Endothelial cell (in vitro differentiated cells): ENCODE measurements at places on chromosomes 5 and 9.

DNA sequence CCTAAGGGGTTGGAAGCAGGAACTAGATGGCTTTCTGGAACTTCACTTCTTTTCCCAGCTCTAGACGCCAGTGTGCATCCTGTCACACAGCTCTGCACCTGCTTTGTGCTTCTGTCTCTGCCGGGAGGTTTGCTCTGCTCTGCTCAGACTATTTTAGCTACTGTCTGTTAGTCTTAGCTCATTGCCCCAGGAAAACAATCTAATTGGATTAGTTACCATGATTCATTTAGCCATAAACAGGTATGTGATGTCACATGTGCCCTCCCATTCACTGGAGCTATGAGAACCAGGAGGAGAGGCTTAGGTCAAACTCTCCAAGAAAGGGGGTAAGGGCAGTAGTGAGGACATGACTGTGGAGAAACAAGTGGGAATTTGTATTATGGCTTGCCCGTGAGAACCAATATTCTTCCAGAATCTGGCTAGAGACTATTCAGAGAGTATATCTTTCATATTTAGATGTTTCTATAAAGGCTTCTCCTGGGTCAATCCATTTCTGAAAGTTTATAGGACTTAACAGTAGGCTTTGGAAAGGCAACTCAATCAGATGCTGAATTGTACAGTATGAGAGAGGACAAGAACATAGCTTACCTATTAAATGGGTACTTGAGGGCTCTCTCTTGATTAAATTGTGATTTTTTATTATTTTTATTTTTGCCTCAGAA is 22.4 kb upstream of the NREP start:
- no peak for DNase-seq

DNA sequence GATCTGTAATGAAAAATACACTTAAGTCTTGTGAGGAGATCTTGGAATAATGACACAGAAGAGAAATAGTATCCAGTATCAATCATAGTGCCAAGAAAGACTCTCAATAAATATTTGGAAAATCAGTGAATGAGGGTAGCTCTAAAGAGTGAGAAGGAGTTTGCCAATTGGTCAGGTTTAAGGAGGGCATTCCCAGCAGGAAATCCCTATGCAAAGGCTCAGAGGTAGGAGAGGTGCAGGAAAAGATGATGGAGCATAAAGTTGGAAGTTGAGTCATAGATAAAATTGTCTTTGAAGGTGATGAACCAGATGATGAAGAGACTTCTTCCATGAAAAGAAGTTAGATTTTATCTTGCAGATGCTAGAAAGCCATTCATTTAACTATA is 27.8 kb downstream of the TNPO1 start:
- no peak for DNase-seq

GRCh38 chr5:143428155-143428554 is 24.7 kb upstream of the NR3C1 start:
- no peak for DNase-seq

- DNase-seq: no peak
Measured at GRCh38 chr9:130364619-130365322, 80.0 kb upstream of the ASS1 start.

DNA sequence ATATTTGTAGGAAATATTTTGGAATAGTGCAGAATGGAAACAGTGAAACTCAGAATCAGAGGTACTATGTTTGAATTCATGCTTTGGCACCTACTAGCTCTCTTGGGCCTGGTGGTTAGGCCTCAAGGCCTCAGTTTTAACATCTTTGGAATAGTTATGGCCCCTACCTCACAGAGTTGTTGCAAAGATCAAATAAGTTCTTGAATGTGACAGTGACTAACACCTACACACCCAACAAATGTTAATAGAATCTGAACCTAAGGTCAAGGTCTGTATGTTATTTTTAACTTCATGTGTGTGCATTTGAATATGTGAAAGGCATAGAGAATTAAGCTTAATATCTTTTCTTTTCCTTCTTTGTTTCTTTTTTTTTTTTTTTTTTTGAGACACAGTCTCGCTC is 87.3 kb downstream of the SLC44A1 start:
- no peak for DNase-seq

GRCh38 chr5:10220248-10220647 is 29.4 kb downstream of the ATPSCKMT start:
- no peak for DNase-seq

GRCh38 chr9:94870793-94871558 is 144.5 kb downstream of the AOPEP start:
- no peak for DNase-seq

GRCh38 chr5:41875121-41875520 is 4.9 kb upstream of the OXCT1 start:
- DNase-seq: no peak

- DNase-seq: no peak
Measured at GRCh38 chr9:35858458-35858857, 11.7 kb downstream of the OR13J1 start.

DNA sequence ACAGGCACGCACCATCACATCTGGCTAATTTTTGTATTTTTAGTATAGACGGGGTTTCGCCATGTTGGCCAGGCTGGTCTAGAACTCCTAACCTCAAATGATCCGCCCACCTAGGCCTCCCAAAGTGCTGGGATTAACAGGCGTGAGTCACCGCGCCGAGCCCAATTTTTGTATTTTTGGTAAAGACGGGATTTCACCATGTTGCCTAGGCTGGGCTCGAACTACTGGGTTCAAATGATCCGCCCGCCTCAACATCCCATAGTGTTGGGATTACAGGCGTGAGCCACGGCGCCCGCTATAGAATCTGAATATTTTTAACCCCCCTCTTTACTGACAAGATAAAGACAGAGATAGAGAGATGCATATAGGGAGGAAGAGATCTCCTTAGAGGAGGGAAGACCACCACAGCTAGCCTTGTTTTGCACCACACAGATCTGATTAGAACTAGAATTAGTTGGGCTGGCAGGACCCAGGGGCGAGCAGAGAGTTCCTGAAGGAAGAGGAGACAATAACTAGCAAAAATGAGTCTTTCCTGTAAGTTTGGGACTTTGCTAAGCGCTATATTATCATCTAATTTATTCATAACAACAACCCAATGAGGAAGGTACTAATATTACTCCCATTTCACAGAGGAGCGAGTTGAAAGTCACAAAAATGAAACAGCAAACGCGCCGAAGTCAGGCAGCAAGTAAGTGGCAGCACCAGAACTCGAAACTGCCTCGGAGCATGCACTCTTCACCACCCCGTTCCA is 1.5 kb upstream of the ANKHD1 start:
- DNase-seq: no peak

GRCh38 chr5:104569621-104570020 is 1007.0 kb upstream of the NUDT12 start:
- no peak for DNase-seq

DNA sequence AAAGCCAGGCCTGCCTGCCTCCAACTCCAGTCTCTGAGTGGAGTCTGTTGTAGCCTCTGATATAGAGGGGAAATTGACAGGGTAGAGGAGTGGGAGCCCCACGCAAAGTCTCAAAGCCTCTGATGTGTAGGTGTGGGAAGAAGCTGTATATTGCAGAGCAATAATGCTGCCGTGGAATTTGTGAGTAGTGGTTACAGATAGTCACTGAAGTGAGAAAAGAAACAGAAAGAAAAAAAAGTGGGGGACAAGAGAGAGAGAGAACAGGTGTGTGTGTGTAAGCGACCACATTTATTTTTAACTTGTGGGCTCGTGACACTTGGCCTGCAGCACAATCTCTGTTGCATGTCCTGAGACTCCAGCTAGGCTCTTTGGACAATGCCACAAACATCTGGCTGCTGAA is 227.8 kb downstream of the NSG2 start:
- no peak for DNase-seq

DNA sequence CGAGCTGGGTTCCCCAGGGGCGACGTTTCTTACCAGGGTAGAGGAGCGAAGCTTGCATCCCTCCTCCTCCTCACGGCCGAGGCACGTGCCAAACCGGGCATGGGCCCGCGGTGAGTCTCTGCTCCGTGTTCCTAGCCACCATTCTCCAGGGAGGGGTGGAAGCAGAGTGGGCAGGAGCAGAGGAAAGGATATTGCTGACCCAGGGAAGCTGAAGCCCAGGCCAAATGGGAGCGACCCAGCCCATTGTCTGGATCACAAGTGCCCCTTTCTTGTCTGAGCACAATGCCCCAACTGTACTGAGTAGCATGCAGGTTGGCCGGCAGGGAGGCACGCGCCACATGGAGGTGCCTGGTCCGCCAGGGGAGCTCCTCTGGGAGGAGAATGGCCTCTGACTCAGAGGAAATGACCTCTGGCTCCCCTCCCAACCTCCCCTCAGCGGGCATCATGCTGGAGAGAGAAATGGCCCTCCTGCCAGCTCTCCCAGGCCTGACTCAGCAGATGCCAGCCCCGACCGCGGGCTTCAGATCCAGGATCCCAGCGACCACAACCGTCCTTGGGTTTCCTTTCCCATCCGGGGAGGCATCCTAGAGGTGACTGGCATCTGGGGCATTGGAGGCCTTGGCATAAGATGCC is 1.1 kb downstream of the PRR7 start:
- peak; percentile 41 for DNase-seq

- no peak for DNase-seq
Measured at GRCh38 chr5:17665836-17666235, 31.6 kb downstream of the TAF11L14 start.

DNA sequence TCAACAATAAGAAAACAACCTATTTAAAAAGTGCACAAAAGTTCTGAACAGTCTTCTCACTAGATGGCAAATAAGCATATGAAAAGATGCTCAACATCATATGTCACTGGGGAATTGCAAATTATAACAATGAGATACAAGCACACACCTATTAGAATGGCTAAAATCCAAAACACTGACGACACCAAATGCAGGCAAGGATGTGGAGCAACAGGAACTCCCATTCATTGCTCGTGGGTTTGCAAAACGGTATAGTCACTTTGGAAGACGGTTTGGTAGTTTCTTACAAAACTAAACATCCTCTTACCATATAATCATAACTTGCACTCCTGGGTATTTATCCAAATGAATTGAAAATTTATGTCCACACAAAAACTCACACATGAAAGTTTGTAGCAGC is 100.9 kb upstream of the TBC1D2 start:
- no peak for DNase-seq

- DNase-seq: no peak
Measured at GRCh38 chr5:132684922-132685720, 11.3 kb downstream of the IL4 start.

DNA sequence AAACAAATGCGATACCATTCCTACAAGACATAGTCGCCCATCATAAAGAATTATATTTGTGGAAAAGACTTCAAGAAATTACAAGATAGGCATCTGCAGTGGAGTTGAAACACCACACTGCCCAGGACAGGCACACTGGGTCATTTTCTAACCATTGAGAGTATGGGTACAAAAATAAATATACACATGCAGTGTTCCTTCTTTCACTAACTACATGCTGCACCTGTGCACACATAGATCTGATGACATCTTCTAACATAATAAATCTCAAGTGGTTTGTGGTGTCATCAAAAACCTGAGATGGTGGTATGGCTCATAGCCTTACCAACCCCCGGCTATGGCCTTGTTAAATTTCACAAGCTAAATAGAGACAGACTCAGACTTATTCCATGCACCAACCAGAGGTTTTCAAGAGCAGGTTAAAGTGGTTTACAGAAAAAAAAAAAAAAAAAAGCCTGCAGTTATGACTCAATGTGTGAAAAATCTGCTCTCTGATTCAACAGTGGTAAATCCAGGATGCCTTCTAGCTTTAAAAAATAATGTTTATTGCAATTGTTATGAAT is 12.4 kb upstream of the NFIB start:
- no peak for DNase-seq

DNA sequence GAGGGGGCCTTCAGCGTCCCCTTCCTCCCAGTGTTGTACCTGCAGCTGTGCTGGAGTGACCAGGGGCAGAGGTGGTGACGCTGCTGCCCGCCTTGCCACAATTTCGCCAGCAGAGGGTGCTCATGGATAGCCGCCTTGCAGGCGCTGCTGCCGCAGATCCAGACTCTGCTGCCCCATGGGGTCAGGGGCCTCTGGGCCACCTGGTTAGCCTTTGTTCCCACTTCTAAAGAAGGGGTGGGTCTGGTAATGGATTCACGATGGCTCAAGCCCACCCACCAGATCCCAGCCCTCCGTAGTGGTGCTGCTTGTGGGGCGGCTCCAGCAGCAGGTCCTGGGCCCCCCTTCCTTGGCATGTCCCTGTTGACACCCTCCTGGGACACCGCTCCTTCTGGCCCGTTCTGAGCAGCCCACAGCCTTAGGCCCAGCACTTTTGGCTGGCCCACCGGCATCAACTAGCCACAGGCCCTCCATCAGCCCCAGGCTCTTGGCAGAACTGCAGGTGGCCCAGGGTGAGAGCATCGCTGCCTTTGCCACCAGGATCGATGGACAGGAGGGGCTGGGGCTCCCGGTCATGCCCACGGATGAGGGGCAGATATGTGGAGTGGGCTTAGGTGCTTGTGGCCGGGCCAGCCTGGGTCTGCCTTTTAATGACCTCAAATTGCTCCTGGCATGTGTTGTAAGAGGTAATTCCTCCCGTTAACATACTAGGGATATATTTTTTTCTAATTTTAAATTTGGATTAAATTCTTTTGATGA is 57.2 kb downstream of the COL5A1 start:
- DNase-seq: peak; percentile 89

GRCh38 chr9:128420651-128421481 is at the start of gene CERCAM:
Gene CERCAM (plus strand): TSS chr9:128420857. CDS start chr9:128420878, 21 bp downstream.
- peak; percentile 61 for DNase-seq

DNA sequence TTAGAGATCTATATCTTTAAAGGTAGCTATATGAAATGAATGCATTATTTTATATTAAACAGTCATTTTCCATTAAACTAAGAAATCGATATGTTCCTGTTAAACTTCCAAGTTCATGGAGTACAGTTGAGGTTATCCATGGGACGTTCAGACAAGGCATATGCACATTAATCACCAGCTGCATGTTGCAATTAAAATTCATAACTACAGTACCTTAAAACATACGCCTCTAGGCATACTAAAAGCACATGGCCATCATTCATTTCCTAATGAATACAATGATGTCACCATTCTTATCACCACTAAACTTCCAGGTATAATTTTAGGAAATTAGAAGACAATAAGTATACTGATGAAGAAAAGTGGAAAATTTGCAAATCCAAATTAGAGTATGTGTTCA is 174.3 kb downstream of the CDH12 start:
- DNase-seq: no peak

- DNase-seq: no peak
Measured at GRCh38 chr5:96692441-96692840, 30.3 kb downstream of the CAST start.

GRCh38 chr9:116087751-116088194 is 65.8 kb upstream of the PAPPA start:
- no peak for DNase-seq

GRCh38 chr9:7392148-7392547 is 407.4 kb downstream of the DMAC1 start:
- DNase-seq: no peak

DNA sequence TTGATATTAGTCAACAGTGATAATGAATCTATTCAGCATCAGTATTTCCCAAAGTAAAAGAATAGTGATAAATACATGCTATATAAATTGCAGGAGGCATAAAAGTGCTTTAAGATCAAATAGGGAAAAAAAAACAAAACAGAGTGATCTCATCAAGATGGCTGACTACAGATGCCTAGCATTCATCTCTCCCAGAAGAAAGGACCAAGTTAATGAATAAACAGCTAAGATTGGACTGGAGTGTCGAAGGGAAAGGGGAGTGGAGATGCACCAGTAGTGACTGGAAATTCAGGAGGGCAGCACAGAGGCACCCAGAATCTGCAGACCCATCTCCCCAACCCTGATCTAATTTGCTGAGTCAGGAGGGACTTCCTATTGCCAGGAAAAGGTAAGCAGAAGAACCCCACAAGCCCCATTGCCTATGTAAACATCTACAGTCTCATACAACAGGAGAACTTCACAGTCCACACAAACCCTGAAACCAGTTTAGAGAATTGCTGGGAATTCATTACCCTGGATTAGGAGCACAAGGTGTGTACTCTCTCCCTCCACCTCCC is 699.4 kb downstream of the PTPRD start:
- no peak for DNase-seq

GRCh38 chr9:31078175-31078574 is 1306.3 kb upstream of the ACO1 start:
- no peak for DNase-seq
